ENCODE measurements at places on chromosomes 2 and 18.

DNA sequence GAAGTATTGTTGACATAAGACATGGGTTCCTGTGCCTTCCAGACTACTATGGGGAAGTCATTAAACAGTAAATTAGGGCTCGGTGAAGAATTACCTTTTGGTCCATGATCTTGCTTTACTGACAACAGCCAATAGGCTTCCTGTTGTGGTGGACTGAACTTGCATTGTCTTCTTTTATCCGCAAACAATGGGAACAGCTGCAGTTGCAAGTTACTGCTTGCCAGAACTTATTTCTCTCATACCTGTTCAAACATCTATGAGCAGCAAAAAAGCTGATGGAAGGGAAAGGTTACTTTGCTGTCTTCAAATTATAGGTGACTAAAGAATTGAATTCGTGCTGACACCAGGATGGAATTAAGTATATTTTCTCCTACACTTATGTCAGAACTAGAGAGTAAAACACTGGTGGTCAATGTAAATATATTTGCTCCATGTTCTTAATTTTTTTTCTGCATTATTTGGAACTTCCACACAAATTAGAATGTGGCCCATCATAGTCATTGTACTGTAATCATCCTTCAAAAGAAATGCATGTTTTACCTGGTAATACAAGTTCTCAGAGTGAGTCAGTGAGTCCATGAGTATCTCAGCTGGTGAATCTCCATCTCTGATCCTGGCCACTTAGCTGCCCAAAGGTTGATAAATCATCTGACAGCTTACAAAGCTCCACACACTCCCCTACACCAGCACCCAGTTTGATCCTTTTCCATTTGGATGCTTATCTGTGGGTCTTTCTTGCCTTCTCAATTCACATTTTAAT is 37.3 kb upstream of the RNF152 start:
- DNase-seq, result no peak

DNA sequence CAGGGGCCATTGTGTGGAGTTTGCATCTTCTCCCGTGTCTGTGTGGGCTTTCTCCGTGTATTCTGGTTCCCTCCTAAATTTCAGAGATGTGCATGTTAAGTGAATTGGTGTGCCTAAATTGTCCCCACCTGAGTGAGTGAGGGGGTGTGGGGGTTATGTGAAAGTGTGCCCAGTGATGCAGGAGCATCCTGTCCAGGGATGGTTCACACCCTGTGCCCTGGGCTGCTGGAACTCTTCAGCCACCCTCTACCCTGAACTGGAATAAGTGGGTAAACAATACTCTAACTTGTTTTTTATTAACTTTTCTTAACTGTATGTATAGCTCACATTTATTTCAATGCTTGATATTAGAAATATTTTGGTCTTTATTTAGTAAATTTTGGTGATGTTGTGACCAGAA is 56.0 kb downstream of the UBE2E3 start:
- no peak for DNase-seq

DNA sequence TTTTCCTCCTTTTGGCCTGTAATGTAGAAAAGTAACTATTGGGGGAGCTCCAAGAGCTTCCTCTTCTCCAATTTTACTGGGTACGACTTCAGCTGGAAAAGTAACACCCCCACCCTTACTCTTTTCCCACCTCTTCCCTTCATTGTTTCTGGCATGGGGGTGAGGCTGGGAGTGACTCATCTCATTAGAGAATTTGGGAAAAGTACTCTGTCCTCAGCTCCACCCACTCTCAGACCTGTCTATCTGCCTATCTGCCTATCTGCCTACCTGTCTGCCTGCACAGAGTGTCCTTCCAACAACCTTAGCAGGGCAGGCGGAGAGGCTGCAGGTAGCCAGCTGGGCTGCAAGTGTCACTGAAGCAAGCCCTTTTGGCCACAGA is 93.6 kb downstream of the EPHA4 start:
- no peak for DNase-seq

- no peak for DNase-seq
Measured at GRCh38 chr2:119721462-119721861, 38.3 kb upstream of the PTPN4 start.

DNA sequence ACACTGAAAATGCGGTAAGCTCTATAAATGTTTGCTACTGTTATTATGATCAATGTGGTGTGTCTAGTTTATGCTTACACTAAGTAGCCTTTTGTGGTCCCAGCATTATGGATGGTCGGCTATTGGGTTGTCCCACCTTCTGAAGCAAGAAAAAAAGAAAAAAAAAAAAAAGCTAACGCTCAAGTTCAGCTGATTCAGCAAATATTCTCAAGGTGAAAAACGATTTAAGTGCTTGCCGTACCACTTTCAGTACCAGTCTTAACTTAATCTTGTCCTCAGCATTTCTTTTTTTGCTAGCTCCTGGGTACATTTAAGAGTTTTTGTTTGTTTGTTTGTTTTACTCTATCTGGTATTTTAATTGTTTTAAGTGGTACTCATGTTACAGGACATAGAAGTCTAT is 87.5 kb downstream of the MBD5 start:
- no peak for DNase-seq

DNA sequence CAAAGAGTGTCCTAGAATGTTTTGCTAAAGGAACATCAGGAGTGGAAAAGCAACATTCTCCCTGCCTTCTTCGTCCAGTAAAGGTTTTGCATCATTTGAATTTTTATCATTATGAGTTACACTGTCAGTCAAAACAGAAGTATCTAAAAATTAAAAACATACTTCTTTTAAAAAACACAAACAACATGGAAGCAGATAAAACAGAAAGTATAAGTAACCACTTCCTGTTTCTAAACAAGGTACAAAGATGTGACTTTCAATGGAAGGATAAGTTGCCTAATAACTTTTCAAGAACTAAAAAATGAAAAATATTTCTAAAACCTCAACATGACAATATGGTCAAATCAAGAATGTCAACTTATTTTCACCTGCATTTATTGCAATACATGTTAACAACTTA is 158.2 kb downstream of the STK39 start:
- DNase-seq, result no peak

DNA sequence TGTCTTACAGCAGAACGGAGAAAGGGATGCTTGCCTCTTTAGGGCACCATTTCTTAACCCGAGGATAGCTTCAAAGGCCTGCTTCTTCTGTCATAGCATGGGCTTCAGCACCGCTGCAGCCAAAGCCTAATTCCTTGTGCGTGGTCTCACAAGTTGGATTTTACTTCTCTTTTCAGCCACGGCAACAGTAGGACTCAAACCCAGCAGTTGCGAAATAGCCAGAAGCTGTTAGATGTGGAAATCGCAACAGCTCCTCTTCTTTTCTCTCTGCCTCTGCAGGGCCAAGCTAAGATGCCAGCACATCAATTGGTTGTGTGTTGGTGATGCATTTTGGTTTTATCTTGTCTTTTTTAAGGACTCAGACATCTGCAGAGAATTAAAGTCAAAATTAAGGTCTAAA is 3.1 kb downstream of the NRXN1 start:
- no peak for DNase-seq

GRCh38 chr2:16671760-16672159 is 6.1 kb upstream of the CYRIA start:
- no peak for DNase-seq

- no peak for DNase-seq
Measured at GRCh38 chr2:28516950-28517349, 21.1 kb downstream of the PLB1 start.

DNA sequence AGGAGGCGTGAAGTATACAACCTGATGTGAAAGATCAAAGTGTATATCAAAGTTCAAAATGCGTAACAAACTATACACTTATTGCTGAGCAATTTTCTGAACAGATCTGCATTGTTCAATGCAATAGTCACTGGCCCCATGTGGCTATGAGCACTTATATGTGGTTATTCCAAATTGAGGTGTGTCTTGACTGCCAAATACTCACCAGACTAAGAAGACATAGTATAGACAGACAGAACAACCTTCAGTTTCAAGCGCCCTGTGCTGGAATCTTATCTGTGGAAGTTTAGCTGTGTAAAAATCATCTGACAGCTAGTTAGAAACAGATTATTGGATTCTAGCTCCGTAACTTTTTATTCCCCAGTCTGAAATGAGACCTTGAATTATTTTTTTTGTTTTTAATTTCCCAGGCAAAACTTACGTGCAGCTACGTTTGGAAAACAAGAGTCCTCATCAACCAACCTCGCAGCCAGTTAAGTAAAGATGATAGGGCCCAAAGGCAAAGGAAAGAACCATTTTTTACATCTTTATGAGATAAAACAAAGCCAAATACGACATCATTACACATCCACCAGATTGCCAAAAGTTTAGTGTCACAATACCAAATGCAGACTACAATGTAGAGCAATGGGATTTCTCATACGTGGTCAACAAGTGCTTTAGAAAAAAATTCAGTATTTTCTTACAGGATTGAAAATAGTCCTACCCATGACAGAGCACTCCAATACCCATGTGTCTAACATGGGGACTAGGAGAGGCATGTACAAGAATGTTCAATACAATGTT is 37.2 kb downstream of the MBOAT2 start:
- no peak for DNase-seq

GRCh38 chr2:232779934-232780333 is 3.6 kb upstream of the KCNJ13 start:
- no peak for DNase-seq

GRCh38 chr2:11311543-11311942 is 32.9 kb downstream of the ROCK2 start:
- DNase-seq, result no peak

- no peak for DNase-seq
Measured at GRCh38 chr2:17793296-17793695, 23.0 kb upstream of the MSGN1 start.

DNA sequence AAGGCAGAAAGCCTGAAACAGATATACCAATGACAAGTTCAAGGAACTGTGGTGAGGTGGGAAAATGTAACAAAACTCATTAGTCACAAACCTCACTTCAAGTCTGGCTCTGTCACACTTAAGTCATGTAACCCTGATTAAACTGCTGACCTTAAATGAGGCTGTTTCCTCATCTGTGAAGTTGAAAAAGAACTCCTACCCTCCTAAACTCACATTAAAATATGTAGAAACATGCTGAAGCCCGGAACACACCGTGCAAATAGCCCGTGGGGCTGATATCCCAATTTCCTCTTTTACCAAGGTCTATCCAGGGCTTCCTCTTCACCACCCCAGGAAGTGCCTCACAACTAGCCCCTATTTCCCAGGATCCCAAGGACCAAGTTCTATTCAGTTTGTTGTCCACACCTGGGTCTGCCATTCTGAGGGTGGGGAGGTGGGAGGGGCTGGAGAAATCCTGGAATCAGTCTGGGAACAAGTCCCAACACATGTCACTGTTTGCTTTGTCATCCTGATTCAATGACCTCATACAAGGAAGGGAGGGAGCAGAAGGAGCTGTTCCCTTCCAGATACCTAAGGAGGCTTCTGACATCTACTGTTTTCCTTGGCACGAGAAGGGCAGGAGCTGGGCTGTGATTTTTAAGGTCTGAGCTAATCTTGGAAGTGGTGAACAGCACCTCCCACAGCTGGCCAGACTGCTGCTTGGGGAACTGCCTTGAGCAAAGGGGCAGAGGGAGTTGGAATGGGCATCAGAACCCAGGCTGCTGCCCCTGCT is 42.3 kb downstream of the SLC4A1AP start:
- DNase-seq, result no peak

DNA sequence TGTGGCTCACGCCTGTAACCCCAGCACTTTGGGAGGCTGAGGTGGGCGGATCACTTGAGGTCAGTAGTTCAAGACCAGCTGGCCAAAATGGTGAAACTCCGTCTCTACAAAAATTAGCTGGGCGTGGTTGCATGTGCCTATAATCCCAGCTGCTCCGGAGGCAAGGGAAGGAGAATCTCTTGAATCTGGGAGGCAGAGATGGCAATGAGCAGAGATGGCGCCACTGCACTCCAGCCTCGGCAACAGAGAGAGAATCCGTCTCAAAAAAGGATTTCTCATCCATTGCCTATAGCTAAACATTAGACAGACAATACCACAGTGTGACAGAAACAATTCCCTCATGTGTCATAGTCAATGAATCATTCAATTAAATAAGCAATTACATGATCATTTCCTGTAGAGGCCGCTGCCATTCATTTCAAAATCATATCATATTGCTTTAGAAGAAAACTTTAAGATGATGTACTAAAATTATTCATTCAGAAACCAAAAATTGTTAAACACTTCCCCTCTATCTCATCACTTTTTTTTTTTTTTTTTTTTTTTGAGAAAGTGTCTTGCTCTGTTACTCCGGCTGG is 69.5 kb upstream of the TGIF1 start:
- peak; percentile 10 for DNase-seq

GRCh38 chr2:62304429-62305417 is 108.8 kb downstream of the B3GNT2 start:
- peak; percentile 66 for DNase-seq

DNA sequence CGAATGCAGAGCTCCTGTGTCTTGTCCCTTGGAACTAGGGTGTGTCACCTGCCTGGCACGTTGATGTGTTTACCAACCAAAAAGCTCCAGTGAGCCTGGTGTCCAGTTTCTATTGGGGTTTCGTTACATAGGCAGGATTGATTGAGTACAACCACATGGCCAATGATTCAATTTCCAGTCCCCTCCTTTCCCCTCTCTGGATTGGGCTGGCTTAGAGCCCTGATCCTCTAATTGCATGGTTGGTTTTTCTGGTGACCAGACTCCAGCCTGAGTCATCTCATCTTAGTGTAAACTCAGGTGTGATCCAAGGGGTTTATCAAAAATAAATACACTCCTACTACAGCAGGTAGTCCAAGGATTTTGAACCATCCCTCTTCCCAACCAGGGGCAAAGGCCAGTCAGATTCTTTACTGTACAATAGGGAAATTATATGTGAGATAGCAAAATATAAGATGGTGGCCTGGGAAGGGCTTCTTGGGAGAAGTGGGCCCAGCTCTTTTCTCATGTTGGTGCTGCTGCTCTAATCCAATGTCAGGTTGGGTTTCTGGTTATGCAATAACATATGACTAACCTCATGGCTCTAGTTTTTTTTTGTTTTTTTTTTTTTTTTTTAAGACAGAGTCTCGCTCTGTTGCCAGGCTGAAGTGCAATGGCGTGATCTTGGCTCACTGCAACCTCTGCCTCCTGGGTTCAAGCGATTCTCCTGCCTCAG is 64.7 kb upstream of the MGAT5 start:
- no peak for DNase-seq

DNA sequence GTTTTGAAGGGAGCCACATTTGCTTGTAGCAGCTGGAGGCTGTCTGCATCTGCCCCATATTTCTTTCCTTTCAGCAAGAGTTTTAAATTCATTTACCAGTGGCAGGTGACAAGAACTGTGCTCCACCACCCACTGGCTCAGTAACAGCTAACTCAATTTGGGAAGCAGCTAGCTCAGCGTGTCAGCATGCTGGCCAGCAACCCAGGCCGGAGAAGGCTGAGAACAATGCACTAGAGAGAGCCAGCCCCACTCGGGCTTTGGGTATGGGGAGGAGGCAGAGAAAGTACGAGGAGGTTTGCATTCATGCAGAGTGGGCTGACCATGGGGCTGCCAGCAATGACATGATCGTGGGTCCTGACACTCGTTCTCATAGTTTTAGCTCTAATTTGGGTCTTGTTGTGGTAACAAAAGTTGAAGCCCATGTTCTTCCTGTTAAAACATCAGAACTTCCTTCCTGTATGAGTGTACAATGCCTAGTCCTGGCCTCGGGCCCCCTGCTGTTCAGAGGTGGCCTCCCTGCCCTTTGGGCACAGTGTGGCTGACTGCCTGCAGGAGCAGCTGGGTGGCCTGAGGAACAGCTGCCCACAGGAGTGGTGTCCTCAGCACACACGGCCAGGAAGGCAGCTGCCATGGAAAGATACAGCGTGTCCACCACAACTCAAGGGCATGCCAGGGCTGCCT is 23.0 kb downstream of the CDC42EP3 start:
- DNase-seq, result no peak
